Suppressor macrophage treated with lipopolysaccharide for 1 hour (primary cell): ENCODE measurements at places on chromosomes 13 and 19.

- DNase-seq = peak; percentile 72
These were observed 25.4 kb downstream of the COMMD6 start for GRCh38 chr13:75512253-75512652.

GRCh38 chr19:15371786-15372380 is 7.7 kb downstream of the AKAP8 start:
- DNase-seq = no peak

DNA sequence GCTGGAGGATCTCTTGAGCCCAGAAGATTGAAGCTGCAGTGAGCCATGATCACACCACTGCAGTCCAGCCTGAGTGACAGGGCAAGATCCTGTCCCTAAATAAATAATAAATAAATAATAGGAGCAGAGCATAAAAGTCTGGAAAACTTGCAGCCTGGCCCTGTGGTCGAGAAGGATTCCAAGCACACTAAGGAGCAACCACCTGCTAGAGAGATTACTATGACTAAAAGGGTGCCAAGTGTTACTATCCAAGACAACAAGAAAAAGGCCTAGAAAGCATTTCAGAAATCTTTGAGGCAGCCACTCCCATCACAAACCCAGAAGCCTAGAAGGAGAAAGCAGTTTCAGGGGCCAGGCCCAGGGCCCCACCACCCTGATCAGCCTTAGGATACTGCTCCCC is 46.1 kb downstream of the LHFPL6 start:
- DNase-seq = no peak

GRCh38 chr19:56301155-56301554 is 13.5 kb downstream of the ZSCAN5A start:
- no peak for DNase-seq

DNA sequence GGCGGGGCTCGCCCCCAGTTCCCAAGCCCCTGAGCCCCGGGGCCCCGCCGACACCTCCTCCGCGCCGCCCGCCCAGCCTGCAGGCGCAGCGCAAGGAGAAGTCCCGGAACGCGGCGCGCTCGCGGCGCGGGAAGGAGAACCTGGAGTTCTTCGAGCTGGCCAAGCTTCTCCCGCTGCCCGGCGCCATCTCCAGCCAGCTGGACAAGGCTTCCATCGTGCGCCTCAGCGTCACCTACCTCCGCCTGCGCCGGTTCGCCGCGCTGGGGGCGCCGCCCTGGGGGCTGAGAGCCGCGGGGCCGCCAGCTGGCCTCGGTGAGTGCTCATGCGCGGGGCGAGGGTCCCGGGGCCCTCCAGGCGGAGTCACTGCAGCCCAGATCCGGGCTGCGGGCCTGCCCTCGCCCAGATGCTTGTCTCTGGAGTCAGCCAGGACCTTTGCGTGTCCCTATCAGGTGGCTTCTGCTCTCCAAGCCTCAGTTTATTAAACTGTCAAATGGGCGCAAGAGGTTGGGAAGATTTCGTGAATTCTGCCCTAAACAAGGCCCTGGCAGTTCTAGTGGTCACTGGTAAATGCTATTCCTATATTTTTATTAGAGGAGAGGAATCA is 2.0 kb downstream of the NPAS1 start:
- DNase-seq = peak; percentile 25

DNA sequence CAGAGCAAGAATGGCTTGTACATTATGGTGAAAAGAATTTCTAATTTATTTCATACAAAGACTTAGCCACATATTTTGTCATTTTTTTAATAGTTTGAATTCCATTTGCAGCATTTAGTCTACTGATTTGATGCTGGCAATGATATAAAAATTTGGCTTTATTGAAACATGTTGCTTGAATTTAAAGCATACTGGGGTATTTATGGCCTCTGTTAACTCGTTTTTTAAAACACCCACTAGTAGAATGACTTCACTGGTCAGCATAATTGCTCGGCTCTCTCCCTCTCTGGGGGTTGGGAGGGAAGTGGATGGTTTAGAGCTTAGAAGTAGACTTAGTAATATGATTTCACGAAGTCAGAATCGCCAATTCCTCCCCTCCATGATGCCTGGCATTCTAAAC is 354.9 kb upstream of the HTR2A start:
- no peak for DNase-seq

DNA sequence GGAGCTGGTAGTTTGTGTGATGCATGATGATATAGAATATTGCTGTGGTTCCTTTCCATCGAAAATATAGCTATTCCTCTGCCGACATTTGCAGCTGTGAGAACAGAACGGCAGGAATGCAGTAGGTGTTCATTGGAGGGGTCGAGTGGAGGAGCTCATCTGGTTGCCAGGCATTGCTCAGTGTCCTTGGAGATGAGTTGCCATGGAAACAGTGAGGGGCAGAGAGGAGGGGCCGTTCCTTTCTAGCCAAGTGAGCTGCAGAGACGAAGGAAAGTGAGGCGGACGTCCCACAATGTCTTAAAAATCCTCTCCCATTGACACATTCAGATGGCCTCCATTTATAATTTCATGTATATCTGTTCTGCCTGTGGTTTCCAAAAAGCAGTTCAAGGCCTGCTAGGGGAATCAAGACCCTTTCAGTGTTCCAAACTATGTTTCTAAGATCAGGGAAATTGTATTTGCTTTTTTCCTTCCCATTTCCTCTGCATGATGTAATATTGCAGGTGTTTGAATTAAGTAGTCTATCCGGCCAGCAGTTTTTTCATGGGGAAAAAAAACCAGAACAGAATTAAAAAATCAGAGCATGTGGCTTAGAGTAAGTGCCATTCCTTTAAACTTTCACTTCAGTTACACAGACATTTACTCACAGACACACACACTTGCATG is 41.2 kb upstream of the ZNF835 start:
- DNase-seq = no peak

- DNase-seq = no peak
These were observed 8.6 kb downstream of the SPHK2 start for GRCh38 chr19:48627865-48628314.

- DNase-seq = peak; percentile 70
These were observed 47.5 kb downstream of the TRPM4 start for GRCh38 chr19:49205114-49205513.

DNA sequence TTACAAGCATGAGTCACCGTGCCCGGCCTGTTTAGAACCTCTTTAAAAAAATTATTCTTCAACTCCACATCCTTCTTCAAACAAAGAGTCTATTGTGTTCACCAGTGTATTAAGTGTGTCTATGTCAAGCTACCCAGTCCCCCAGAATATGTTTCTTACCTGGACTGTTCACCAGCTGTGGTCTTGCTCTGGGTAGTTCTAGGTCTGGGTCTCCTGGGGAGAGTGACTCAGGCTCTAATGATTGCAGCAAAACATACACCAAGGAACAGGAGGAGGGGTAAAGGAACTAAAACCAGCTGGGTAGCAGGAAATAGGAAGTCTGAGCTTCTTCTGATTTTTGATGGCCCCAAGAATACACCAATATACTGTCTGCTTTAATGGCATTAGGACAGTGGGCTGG is at the start of gene FPR1:
FPR1 (minus strand) TSS at position 224 of the 400 bp plus-strand sequence. CDS start 4,884 bp downstream, outside the sequence.
- peak; percentile 91 for DNase-seq

- peak; percentile 71 for DNase-seq
These were observed 6.0 kb upstream of the WDR88 start for GRCh38 chr19:33125929-33126388.

DNA sequence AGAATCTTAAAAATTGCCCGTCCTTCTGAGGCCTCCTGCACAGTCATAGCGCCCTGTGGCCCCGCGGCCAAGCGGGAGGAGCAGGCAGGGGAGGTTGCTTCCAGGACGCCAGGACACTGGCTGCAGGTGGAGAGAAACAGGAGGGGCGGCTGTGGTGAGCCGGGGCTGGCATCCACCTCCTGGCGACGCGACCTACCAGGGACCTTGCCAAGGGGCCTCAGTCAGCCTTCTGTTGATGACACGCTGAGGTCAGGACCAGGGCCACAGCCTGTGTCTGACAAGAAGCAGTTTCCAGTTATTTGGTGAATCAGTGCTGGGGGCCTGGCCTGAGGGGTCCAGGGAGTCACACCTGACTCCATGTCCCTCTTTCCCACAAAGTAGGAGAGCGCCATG is 13.3 kb upstream of the MKNK2 start:
- no peak for DNase-seq

DNA sequence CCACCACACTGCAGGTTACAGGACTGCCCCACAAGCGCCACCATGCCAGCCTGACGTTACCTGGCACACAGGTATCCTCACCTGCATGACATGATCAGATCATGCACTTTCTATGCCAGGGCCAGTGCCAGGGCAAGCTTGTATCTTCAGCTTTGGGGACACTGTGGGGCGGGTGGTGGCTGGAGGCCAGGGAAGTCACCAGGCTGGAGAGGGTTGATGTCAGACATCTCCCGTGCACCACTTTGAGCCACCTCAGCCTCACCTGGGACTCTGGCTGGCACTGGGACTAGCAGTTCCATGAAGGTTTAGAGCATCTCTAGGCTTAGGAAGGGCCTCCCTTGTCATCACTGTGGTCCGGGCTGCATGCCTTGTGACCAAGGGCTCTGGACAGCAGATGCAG is 97.2 kb downstream of the WTIP start:
- DNase-seq = no peak

DNA sequence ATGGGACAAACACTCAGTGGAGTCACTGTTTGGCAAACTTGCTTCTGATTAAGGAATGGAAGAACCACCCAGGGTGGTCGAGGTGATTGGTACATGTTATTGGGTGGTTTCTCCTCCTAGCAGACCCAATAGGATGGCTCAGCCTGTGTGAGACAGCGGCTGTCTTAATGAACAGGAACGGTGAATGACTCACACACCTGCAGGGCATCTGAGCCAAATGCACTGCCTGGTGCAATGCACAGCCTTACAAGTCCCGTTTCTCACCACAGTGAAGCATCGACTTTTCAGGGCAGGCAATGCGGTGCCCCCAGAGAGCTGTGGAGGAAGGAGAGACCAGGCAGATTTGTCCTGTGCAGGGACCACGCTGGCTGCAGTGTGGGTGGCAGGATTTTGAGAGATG is 238.5 kb downstream of the FGF9 start:
- no peak for DNase-seq

DNA sequence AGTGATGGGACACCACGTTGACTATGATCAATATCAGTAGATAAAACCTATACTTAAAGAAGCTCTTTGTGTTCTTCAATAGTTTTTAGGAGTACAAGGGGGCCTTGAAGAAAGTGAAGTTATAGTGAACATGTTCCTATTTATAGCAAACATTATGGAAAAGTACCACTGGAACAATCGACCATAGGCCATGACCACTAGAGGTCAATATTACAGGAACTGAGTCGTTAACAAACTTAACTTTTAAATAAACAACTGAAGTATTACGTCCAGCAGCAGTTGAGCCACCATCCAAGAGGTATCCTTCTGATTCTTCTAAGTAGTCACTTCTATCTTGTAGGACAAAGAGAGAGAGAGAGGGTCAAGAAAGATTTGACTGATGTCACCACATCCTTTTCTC is 391.0 kb upstream of the SLITRK5 start:
- DNase-seq = no peak

- no peak for DNase-seq
These were observed 1.2 kb upstream of the P2RY11 start for GRCh38 chr19:10110076-10110971.

GRCh38 chr13:107753291-107753690 is 462.0 kb downstream of the LIG4 start:
- DNase-seq = no peak

DNA sequence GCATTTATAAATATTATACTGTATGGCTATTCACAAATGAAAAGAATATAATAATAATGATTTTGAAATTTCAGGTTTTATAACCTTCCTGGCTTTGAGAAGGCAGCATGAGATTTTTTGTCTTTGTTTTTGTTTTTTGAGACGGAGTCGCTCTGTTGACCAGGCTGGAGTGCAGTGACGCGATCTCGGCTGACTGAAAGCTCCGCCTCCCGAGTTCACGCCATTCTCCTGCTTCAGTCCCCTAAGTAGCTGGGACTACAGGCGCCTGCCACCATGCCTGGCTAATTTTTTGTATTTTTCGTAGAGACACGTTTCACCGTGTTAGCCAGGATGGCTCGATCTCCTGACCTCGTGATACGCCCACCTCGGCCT is 64.1 kb downstream of the ZNF429 start:
- DNase-seq = no peak

DNA sequence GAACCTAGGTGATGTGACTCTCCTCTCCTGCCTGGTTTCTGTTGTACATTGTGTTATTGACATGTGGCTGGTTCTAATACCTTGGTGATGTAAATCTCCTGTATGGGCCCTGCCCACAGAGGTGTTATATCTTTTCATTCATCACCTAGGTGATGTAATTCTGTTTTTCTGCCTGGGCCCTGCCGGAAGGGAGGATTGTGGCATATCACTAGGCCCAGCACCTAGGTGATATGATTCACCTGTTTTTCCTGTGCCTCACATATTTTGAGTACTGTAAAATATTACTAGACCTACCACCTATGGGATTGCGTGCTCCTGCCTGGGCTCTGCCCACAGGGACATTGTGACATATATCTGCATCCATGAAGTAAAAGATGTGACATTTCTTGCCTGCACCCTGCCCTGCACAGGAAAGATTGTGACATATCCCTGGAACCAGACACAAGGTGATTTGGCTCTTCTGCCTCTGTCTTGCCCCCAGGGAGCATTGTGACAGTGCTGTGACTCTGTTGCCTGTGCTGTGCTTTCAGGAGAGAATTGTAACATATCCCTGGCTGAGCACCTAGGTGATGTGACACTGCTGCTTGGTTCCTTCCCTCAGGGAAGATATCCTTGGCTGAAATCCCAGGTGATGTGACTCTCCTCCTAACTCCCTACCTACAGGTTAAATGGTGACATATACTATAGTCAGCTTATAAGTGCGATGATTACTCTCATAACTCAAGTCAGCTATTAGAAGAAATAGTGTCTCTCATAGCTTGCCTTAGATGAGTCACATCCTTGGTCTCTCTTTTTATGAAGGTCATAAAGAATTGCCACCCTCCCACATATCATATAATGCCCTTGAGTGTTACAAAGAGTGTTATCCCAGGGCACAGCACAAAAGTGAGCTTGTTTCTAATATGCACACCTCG is 13.3 kb upstream of the ZNF681 start:
- DNase-seq = no peak

GRCh38 chr13:46516599-46517338 is 36.2 kb upstream of the LRCH1 start:
- no peak for DNase-seq

DNA sequence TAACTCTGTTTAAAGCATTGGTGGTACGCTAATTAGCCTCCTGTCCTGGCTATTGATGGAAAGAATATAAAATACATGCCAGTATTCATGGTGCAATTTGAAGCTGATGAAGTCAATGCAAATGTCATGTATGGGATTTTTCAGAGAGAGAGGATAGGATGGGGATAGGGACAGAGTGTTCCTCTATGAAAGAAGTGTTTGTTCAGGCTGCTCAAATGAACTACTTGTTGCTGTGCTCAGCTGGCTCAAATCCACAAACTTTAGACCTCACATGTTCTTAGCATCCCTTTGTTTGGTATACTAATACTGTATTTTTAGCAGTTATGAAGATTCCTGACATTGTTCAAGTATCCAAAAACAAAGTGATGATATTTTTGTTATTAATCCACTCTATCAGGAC is 116.5 kb downstream of the SLITRK1 start:
- DNase-seq = no peak

GRCh38 chr19:35119578-35120155 is 4.0 kb downstream of the FXYD3 start:
- DNase-seq = no peak

DNA sequence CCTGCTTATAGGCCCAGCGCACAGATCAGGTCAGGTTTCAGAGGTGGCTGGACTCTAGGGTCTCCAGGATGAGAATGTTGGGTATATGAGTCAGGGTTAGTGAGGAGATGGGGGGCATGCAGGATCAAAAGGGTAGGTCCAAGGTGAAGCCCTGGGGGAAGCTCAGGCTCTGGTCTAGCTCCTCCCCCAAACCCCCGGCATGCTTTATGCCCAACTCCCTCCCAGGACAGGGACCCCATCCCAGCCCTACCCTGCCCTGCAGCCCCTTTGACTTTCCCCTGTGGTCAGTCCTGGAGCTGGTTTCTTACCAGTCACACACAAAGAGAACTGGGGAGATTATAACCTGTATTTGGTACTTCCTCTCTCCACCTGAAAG is 9.8 kb upstream of the CEACAM18 start:
- no peak for DNase-seq
